Ammon's horn (tissue), 1 donor: ENCODE measurements at places on chromosomes 13 and 19.

DNA sequence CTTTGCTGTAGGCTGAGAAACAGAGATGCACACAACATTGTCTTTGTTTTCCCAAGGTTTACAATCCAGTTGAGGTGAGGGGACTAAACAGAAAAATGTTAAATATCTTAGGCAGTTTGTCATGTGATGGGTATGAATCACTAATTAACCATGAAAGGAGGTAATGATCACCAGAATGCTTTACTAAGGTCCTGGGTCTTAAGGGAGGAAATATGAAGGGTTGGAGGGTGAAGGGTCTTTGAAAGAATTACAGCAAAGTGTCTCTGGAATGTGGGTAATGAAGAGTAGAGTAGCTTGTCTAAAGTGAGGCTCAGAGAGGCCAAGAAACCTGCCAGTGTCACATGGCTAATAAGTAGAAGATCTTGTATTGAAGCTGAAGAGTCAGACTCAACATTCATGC is 19.0 kb downstream of the BIVM start:
- DNase-seq: no peak

- DNase-seq: no peak
Measured at GRCh38 chr13:55091172-55091571, 2049.5 kb upstream of the PRR20A start.

- DNase-seq: no peak
Measured at GRCh38 chr13:43300865-43301264, 277.5 kb downstream of the DNAJC15 start.

- DNase-seq: no peak
Measured at GRCh38 chr13:96093296-96094006, 3.5 kb downstream of the HS6ST3 start.

DNA sequence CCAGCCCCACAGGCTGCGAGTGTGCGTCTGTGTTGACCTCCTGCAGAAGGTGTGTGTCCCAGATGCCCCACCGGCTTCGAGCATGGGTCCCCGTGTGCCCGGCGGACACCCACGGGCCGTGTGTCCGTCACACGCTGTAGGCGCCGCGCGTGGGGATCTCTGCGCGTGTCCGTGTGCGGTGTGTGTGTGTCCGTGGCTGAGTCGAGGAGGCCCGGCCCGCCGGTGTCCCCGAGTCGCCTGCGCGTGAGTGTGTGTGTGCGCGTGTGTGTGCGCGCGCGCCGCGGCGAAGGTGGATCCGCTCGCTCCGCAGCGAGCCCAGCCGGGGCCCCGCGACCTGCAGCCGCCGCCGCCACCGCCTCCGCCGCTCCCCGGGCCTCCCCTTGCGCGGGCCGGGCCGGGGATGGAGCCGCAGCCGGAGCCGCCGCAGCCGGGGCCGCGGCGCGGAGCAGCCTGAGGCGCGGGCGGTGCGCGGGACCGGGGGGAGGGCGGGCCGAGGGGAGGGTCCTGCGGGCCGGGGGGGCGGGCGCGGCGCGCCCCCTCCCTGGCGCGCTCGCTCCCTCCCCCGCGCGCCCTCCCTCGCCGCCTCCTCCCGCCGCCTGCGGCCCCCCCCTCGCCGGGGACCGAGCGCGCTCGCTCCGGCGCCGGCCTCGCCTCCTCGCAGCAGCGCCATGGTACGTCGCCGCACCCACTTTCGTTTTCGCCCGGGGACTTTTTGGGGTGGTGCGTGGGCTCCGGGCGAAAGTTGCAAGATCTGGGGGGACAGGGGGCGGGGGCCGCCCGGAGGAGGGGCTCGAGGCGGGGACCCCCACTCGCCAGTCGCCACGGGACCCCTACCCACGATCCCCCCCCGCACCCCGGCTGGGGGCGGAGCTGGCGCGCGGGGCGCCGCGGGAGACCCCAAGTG is 7.1 kb upstream of the NFIC start:
- DNase-seq: peak; percentile 72

DNA sequence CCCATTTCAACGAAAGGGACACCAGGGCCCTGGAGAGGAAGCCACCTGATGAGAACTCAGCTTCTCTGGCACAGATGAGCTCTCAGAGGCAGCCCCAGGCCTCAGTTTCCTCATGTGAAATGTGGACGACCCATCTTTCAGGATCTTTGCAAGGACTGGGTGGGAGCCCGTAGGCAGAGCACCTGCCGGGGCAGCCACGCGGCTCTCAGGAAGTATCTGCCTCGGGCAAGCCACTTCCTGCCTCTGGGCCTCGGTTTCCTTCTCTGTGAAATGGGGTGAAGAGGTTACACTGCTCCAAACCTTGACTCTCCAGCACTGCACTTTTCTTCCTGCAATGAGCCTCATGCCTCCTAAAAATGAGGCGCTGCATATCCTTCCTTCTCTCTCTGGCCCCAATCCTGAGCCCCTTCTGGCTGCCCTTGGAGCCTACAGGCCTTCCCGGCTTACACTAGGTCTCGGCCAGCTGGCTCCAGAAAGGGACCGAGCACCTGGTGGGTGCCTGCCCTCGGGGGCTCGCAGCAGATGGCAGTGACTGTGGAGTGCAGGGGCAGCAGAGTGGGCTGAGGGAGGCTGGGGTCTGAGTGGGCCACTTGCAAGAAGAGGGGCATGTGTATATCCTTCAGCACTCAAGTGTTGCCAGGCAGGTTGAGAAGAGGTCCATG is 3.5 kb downstream of the SSBP4 start:
- DNase-seq: no peak

DNA sequence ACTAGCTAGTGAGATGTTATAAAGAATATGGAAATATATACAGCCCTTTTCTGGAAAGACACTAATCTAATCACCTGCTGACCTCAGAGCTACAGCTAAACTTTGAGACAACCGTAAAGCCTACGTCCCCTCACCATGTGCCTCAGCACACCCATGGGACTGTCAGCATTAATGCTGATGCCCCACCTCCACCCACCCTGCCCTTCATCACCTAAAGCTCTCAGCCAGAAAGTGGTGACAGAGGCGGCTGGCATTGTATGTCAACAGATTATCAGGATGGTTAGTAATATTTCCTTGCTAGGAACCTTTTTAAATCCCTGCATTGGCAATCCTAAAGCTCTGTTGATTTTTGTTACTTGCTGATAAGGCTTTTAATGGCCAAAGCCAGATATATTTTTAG is 1177.9 kb downstream of the DIAPH3 start:
- DNase-seq: no peak

DNA sequence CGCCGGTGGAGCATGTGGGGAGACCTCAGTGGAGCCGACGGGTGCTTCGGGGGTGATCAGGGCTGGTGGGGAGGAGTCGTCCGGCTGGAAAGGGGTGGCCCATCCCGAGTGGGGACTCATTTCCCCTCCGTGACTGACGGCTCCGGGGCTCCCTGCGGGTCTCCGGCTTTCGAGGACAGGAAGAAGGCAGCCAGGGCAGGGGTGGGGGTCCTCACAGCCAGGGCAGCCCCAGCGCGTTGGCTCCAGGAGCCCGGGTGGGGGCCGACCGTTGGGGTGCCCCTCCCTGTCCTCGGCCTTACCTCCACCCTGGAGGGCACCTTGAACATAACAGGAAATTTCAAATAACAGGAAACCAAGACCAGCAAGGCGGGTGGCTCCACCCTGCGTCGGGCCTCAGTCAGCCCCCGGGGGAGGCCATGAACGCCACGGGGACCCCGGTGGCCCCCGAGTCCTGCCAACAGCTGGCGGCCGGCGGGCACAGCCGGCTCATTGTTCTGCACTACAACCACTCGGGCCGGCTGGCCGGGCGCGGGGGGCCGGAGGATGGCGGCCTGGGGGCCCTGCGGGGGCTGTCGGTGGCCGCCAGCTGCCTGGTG is at the start of gene S1PR4:
Gene S1PR4, plus strand, starts transcription at position 393 of the 596 bp plus-strand sequence. Its CDS starts 24 bp downstream, at position 417.
- DNase-seq: no peak

GRCh38 chr13:73090116-73090822 is 31.5 kb downstream of the KLF5 start:
- no peak for DNase-seq

DNA sequence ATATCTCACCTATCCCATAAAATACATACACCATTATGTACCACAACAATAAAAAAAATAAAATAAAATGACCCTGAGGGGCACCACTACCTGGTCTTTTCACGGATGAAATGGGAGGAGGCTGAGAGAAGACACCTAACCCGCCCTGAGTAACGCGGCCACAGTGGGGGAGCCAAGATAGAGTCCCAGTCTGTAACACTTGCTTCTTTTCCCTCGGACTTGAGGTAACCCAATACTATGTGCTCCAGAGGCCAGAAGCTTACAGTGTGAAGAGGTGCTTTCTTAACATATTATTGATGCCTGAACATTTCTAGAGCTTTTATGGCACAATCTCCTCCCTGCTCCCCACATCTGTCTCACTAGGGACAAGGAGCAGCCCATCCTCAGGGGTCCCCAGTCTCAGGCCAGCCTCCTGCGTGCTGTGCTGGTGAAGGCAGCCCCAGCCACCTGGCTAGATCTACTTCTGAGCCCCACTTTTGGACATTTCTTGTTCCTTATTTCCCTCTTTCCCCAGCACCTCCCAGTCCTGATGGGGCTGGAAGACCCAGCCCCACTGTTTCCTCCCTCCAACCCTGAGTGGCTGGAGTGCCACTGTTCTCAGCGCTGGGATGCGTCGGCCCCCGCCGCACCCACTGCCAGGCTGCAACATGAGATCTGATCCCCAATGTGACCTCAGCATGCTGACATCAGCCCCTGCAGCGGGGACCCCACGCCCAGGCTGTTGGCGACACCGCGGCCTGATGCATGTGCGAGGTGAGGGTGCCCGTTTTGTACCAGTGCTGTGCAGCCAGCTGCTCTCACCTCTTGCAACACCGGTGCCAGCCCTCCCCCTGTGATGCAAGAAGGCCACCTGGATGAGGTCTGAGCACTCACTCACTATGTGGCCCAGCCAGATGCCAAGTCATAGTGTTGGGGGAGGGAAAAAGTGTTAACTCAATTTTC is 143.3 kb downstream of the DCLK1 start:
- DNase-seq: no peak

GRCh38 chr13:30585748-30586262 is 31.9 kb upstream of the USPL1 start:
- no peak for DNase-seq

DNA sequence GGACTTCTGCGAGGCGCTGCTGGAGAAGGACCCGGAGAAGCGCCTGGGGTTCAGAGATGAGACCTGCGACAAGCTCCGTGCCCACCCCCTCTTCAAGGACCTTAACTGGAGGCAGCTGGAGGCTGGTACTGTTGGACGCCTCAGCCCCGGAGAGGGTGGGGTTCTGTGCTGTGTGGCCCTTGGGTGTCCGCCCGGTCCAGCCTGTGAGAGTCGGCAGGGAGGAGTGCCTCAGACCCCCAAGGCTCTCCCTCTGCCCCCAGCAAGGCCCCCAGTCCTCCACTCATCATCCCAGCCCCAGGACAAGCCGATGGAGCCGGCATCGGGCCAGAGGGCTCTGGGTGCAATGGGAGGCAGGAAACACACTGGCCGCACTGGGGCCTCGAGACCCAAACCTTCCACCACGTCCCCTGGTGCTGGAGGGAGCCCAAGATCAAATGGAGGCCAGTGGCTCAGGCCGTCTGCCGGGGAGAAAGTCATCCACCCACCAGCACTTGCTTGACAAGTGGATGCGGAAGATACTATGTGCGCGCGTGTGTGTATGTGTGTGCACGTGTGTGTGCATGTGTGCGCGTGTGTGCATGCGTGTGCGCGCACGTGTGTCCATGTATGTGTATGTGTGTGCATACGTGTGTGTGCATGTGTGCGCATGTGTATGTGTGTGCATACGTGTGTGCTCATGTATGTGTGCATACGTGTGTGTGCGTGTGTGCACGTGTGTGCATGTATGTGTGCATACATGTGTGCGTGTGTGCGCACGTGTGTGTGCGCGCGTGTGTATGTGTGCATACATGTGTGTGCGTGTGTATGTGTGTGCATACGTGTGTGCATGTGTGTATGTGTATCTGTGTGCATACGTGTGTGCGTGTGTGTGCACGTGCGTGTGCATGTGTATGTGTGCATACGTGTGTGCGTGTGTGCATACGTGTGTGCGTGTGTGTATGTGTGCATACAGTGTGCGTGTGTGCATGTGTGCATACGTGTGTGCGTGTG is 25.8 kb upstream of the TMEM255B start:
- DNase-seq: no peak

- no peak for DNase-seq
Measured at GRCh38 chr19:5897189-5897969, 6.2 kb downstream of the NDUFA11 start.

- DNase-seq: no peak
Measured at GRCh38 chr19:4902796-4903195, at the start of gene ARRDC5. Gene ARRDC5, minus strand, starts transcription at chr19:4902896. Its CDS starts 71 bp downstream, at chr19:4902825.

GRCh38 chr19:39845172-39845571 is 1.0 kb downstream of the FBL start:
- no peak for DNase-seq

DNA sequence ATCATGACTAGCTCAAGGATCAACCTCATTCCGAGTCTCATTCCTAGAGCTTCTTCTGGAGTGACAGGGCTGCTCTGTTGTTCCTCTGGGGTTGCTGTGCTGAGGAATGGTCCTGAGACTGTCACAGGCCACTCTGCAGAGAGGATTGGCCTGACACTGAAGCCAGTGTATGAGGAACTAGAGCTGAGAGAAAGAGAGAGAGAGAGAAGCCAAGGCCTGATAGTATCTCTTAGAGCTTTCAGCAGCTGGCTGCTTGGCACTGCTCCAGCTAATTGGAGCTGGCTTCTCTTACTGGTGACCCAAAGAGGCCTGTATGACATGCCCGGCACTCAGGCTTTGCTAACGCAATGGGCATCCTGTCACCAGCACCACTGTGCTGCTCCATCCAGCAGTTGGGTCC is 73.4 kb upstream of the FLT1 start:
- peak; percentile 62 for DNase-seq

GRCh38 chr19:29687897-29688728 is 22.9 kb downstream of the PLEKHF1 start:
- DNase-seq: no peak

DNA sequence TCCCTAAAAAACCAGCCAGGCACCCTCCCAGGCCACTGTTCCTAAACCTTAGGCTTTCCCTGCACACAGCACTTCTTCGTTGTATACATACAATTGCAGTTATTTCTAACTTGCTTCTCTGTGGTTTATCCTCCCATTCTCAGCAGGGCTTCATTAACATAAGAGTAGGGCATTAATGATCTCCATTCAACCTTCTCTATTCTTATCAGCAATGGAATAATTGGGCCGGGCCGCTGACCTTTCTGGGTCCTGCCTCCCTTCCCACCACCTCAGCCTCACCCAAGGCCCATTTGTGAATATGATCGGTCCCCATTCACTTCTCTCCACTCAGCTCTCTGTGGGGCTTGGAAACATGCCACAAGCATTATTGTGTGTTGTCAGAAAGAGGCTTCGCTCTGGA is 184.2 kb downstream of the SUCLA2 start:
- no peak for DNase-seq

DNA sequence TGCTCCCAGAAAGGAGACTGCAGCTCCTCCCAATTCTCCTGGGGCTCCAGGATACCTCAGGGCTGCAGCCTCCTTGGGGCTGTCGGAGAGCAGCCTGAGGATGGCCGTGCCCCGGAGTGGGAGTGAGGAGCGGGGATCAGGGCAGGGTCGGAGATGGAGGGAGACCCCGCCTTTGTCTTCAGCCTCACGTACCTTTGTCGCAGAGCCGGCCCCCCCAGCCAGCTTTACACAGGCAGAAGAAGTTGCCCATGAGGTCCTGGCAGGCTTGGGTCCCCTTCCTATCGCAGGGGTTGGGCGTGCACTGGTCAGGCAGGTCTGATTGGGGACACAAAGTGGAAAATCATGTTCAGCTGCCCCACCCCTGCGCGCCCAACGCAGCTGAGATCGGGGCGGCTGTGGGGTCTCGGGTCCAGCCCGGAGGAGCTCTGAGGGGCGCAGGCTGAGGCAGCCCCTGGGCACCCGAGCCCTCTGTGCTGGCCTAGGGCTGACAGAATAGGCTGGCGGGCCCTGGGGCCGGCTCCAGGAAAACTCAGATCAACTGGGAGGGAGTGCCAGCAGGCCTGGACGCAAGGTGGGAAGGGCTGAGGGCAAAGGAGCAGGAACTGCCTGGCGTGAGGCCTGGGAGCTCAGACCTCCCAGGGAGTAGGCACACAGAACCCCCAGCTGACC is 24.2 kb downstream of the GAS6 start:
- DNase-seq: no peak

GRCh38 chr13:102400675-102401145 is 1.1 kb downstream of the FGF14 start:
- DNase-seq: peak; percentile 56
